Activated T-helper 1 cell treated with anti-CD3 and anti-CD28 coated beads, Interleukin-12 subunit alpha, Interleukin-12 subunit beta, Interleukin-2, Interleukin-4 antibody, amounts not matched to agents 30 ng/mL and 10 ng/mL and 1 ng/mL, durations not matched to agents 14 hours and 24 hours and 36 hours (primary cell): ENCODE measurements at places on chromosomes 5 and 9.

GRCh38 chr9:22201256-22201655, 192.2 kb upstream of the CDKN2B start:
- no peak for DNase-seq

GRCh38 chr5:9325549-9325948, 220.3 kb downstream of the SEMA5A start:
- DNase-seq, result no peak

DNA sequence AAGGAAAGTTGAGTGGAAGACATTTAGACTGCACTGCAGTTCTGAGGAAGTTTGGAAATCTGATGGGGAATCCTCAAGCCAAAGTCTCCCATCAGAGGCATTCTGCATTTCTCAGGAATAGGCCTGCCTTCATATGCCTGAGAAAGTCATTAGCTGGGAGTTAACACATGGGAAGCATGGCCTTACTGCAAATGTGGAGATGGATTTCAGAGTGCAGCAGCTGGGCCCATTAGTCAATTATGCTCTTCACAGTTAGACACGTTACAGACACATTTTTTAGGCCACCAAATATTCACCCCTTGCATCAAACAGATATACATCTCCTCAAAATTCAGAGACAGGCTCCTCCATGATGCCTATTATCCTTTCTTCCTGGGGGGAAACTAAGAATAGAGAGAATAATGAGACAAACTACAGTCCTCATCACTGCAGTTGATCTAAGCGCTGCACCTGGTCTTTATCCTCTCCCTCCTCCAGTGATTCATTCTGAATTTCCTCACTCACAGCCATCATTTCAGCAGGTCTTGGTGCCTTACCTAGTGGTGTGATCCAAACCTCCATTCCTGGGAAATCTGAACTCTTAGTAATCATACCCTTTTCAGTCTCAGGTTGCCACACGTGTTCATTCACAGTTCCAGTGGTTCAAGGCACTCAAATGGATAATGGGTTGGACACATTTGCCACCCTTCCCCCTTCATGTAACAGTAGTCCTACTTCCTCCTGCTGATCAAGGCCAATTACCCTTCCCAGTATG, 47.9 kb upstream of the PPP2CA start:
- DNase-seq, result no peak

GRCh38 chr9:123201083-123201482, 67.3 kb downstream of the STRBP start:
- DNase-seq, result no peak

GRCh38 chr9:127915801-127916719, 781 bp downstream of the ST6GALNAC4 start:
- DNase-seq, result no peak

- no peak for DNase-seq
These were observed 39.0 kb downstream of the ERGIC1 start for GRCh38 chr5:172872997-172873491.

DNA sequence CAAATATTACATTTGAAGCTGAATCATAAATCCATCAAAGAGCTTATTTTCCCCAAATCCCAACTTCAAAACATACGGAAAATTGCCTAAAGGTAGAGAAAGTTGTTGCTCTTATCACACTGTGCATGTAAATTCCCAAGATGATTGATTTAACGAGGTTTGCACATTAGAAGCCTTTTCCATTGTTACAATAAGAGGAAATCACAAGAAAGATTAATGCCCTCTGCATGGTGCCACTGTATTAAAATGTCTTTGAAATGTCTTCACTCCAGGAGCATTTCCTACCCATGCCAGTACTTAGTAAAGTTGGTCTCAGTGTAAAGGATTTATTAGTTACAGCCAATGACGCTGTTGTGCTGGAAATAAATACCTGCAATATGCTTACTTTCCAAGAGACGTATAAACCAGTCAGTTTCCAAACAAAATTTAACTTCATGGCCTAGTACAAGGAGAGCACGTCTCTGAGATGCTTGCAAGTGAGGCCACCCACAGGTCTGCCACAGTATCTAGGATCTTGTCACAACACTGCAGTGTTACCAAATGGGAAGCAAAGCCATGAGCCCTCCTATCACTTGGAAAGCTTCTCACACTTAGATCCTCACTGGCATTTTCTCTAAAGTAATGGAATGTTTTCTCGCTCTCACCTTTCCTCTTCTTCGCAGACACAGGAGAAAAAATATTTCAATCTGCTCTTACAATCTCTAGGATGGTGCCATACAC, 112.4 kb downstream of the CETN3 start:
- DNase-seq, result no peak

GRCh38 chr5:51479840-51480239, 96.6 kb downstream of the ISL1 start:
- DNase-seq, result no peak

- DNase-seq, result no peak
These were observed 248.1 kb downstream of the IRX1 start for GRCh38 chr5:3843706-3844105.

- DNase-seq, result no peak
These were observed 133.4 kb downstream of the SUSD1 start for GRCh38 chr9:112041536-112042243.

DNA sequence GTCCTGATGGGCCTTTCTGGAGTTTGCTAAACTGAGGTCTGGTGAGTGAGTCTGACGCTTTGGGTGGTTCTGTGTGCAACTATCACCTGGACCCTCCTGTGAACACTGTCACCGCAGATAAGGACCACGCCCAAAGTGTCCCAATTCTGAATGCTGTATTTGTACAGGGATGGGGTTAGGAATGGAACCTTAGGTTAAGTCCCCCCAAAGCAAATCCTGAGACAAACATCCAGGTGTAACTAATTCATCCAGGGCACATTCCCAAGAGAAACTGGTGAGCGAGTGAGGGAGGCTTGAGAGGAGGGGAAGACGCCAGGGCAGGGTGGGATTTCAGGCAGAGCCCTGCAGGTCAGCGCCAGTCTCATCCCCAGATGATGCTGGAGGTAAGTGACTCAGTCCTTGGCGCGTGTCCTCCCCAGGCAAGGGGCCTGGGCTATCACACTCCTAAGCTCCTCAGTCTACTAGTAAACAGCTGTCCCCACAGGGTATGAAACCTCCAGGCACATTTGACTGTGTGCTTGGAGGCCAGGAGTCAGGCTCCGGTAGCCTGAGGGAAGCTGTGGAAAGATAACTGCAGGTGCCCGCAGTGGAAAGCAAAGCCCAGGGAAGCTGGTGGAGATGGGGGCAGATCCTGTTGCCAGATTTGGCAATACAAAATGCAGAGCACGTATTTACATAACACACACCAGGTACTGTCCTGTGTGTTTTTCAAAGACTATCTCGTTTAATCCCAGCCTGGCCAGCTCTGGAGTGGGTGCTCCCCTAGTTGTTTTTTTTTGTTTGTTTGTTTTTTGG, 66.7 kb downstream of the IL6ST start:
- no peak for DNase-seq

DNA sequence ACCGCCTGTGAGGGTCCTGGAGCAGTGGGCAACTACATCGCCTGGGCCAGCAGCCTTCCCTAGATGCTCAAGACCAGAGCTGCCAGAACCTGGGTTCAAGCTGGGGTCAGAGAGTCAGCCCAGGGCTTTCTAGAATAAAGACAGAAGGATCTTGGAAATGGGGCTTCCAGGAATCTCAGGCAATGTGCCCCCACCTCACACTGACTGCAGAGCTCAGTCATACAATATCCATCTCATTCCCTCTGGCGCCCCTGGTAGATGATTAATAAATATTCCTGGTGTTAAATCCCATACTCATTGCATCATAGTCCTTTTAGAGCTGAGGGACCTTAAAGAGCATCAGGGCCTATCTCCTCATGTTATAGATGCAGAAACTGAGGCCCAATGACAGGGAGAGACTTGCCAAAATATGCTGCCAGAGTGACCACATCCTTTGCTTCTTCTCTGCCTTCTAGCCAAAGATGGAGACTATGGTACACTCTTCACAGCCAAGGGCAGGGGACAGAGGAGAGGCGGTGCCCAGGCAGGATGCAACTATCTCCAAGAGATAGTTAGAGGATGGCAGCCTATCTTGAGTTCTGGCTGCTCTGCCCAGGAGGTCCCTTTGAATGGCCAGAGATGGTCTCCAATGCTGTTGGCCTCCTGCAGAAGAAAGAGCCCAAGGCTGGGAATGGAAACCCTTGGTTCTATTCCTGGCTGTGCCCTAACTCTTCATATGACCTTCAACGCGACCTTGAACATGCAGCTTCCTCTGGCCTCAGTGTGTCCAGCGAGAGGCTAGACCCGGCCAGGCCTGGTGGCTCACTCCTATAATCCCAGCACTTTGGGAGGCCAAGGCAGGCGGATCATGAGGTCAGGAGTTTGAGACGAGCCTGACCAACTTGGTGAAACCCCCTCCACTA, 36.2 kb upstream of the IL17B start:
- no peak for DNase-seq

- DNase-seq, result no peak
These were observed 30.0 kb downstream of the S1PR3 start for GRCh38 chr9:89021154-89021803.

DNA sequence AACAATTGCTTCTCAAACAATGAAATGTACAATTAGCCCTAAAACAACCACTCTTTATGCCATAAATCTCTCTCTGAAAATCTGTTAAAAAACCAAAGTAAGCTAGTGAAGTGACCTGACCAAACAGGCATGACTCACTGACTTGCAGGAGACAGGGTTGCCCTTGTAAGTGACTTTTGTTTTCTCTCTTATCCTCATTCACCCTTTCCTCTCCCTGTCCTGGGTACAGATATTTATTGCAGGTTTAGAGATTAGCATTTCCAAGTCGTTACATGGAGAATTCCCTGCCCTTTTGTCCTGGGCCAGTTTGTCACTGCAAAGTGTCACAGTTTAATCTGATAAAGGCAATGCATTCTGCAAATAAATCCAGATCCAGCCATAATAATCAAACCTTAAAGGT, 484.2 kb downstream of the IRX1 start:
- no peak for DNase-seq

DNA sequence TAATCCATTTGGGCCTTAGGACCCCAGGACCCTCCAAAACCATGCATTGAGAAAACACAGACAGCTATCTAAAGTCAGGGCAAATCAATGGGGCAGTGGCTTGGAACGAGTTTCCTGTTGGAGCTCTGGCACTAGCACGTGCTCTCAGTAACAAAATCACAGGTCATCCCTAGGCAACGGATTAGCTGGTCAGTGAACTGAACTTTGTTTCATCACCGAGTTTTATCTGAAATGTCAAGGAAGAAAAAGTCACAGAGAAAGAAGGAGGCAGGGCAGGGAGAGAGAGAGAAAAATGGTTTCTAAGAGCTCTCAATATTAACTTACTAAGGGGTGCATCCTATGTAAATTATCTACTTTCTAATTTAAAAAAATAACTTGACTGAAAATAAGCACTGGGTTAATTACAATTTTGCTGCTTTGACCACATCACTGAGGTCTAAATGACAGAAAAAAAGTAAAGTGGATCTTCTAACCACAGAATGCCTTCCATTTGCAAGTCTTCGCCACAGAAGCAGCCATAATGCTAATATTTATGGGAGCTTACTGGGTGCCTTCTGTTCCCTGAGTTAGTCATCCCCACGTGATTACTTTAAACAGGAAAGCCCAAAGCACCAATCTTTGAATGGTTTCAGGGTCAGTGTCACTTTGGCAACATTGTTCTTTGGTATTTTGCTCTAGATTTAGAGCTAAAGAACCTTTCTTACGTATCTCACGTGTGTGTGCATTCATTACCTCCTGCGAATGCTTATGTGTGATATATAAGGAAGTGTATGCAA, 503.9 kb downstream of the RASEF start:
- DNase-seq, result no peak

DNA sequence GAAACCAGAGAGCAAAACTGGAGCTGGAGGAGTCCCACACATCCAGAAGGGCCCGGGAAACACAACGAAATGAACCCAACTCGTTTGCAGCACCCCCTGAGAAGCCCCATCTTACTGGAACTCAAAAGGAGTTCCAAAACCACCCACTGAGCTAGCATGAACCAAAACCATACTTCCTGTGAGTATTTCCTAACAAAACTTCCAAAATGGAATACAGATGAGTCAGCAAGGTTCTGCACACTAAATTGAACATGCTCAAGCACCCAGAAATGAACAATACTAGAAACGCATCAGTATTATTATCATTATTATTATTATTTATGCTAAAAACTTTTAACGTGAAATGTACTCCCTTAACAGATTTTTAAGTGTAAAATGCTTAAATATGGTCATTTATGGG, 8.0 kb upstream of the SPOCK1 start:
- no peak for DNase-seq

DNA sequence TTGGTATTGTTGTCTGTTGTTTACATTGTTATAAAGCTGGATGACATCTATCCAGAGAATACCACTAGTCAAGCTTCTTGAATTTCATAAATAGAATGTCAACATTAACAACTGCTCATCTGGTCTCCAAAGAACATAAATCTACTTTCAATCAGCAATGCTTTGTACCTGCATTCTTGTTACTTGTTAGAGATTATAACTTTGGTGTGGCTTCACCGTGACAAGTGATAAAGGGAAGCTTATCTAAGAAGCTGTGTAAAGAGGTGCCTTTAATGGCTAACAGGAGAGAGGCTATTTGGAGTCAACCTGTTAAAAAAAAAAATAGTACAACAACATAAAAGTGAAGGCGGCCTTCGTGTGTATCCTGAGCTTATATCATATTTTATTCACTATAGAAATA, 41.8 kb downstream of the MUSK start:
- DNase-seq, result no peak

DNA sequence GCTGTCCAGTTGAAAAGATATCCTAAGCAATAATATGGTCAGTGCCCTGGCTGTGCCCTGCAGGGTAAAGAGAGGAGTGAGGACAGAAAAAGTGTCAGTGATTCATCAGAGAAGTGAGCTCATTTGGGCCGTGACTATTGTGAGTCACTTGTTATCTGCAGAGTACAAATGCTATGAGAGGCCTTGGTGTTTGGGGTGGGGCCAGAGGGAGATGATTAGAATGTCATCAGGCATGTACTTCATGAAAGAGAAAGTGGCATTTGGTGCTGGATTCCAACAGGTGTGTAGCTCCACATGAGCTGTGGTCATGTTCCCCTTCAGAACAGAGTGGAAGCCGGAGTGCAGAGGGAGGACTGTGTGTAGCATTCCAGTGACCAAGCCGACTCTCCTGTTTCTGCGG, 174.1 kb downstream of the KDM4C start:
- DNase-seq, result no peak

DNA sequence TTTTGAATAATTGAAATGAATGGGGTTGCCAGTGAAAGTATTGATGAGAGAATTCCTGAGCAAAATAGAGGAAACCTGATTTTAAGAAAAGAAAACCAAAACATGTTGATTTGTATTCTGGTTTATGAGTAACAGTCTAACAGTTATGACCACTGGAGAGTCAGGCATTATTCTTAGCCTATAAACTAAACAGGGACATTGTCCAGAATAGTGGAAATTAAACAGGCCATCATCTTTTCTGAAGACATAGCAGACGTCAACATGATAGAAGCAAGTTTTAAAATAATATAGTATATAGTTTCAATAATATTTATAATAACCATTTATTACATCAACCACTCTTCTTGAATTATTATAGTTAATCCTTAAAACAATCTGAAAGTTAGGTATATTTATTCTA, 178.3 kb upstream of the MPDZ start:
- no peak for DNase-seq

DNA sequence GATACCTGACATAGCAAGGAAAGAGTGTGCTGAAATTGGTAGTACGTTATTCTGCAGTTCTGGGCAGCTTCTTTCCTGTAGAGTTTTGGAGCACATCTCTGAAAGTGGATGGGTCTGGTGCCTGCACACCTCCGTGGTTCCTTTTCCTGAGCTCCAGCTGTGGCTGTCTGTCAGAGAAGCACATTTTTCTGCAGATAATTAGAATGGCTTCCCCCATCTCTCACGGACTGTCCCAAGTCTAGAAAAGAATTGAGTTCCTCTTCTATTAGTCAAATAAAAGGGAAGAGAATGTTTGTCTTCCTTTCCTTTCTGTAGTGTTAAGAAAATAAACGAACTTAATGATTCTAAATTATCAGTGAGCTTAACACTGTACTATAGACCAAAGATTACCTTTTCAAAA, 55.7 kb downstream of the VCAN start:
- no peak for DNase-seq
